ENCODE measurements at places on chromosomes 3 and 15. TPM values are rescaled to one million over a fixed set of nuclear protein-coding genes. Genes with fewer than 3 reads are reported as not detected.

GRCh38 chr15:72970933-72971760 is 81.1 kb upstream of the NEO1 start:
- peak; percentile 89 for DNase-seq

DNA sequence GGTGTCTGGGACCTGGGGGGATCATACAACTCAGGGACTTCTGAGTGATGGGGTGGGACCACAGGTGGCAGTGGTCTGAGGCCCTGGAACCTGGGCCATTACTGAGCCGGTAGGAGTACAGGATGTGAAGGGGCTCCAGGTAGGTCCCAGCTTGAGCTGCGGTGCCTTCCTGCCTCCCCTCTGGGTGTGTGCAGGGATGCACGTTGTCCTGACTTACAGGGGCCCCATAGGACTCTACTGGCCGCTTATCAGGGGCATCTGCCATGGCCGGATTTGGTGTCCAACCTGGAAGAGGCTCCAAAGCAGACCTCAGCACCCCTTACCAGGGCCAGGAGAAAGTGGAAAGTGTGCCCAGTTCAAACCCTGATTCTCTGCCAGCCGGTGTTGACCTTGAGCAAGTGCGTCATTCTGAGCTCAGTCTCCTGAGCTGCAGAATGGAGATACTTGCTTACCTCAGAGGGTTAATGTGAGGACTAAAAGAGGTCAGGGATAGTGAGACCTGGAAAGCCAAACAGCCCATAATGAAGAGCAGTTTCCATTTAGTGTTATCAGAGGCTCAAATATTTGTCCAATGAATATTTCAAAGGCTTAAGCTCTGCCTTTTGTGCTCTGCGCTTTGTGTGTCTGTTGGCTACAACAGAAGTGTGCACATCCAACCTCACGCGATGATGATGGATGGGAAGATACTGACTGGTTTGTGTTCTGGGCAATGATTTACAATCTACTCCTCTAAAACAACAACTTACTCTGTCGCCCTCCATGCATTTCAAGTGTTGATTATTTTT is 35.4 kb upstream of the ESYT3 start:
- no peak for DNase-seq

- DNase-seq: no peak
Observed at GRCh38 chr3:89954137-89954536, 846.7 kb downstream of the EPHA3 start.

- DNase-seq: peak; percentile 55
Observed at GRCh38 chr3:57112206-57112605, 51.7 kb downstream of the SPATA12 start.

The C2CD4A gene
- 0.17 TPM for polyA plus RNA-seq

DNA sequence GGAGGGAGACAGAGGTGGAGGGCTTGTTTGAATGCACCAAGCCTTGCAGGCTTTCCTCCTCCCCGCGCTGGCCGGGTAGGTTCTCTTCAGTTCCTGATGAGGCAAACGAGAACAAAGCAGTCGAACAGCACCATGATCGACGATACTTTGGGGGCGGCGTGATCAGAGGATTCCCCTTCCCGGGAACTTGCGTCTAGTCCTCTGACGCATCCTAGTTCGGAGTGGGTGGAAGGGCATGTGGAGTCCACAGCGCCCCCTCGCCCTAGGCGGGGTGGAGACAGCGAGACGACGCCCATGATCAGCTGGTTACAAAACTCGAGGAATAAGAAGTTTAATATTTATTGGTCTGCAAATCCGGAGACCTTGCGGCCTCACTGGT is 452 bp upstream of the SV2B start:
- no peak for DNase-seq

- no peak for DNase-seq
Observed at GRCh38 chr3:193708270-193708669, 115.3 kb downstream of the OPA1 start.

DNA sequence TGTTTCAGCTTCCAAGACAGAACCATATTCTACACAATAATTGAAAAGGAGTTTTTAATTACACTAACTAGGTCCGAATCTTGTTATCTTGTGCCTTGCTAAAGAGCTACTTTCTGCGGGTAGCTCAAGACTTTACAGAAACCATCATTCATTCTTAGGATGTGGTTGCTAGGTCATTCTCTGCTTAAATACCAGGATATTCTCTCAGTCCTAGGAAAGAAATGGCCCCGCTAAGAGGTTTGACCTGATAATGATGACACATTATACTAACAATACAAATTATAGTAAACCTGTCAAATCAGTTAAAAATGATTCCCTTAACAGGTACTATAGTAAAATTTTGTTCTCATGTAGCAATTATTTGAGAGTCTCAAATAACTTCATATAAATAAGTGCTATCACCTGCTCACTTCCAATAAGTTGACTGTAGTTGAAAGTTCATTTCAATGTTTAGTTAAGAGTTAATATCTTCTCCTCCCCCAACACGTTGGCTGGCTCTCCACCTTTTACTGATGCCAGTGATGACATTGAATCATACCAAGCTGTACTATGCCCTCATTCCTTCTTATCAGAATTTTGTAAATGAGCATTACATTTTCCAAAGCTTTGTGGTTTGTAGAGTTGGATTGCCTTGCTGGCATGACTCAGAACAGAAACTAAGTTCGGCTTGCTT is 3.6 kb upstream of the C3orf85 start:
- no peak for DNase-seq

The SQOR gene
- polyA plus RNA-seq: 43.4 TPM

DNA sequence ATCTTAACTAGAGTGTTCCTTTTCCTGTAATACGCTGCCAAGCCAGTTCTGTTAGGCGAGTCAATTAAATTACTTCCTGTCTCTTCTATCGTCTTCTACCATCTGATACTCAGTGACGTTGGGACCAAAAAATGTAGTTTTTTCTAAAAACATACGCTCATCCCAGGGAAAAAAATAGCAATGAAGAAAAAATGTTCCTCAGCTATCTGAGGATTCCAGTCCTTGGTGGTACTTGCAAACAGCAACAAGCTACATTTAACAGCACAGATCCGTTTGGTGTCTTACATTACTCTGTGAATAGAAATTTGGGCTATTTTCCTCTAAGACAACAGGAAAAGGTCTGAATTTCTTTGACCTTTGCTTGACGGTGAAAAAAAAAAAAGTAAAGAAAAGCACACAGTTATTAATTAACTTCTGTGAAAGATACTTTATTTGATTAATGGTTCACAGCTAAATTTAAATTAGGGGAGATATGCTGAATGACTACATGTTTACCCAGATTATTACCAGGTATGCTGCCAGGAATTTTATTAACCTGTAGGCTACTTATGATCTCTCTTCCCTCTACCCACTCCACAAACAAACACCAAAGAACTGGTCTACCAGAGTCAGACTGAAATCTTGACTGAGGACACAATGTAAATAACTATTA is 254.4 kb upstream of the ZPLD1 start:
- no peak for DNase-seq

The KLHL40 gene
- not detected for polyA plus RNA-seq

- no peak for DNase-seq
Observed at GRCh38 chr3:190644035-190644434, 130.2 kb downstream of the IL1RAP start.

Measured in kidney (tissue), 22 donors.